ENCODE measurements at places on chromosomes 4 and X.

- DNase-seq: no peak
Measured at GRCh38 chr4:39502019-39502663, 25.1 kb downstream of the UGDH start.

GRCh38 chr4:150402871-150403272 is 179.1 kb upstream of the MAB21L2 start:
- no peak for DNase-seq

- DNase-seq: no peak
Measured at GRCh38 chrX:69900491-69900890, 149.2 kb downstream of the AWAT2 start.

DNA sequence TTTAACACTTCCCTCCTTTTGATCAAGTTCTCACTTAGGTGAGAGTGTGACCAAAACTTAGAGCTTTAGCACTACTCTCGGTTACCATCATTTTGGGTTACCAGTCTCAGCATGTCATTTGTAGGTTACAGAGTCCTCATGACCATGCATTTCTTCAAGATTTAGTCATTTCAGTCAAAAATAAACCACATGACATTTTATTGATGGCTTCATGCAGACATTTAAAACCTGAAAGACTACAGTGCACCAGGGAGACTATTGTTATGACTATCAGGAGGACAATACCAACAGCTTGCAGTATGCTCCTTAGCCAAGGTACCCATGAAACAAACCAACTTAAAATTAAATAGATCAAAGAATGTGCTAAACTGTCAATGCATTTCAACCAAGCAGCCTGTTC is 498.1 kb upstream of the FSTL5 start:
- no peak for DNase-seq

DNA sequence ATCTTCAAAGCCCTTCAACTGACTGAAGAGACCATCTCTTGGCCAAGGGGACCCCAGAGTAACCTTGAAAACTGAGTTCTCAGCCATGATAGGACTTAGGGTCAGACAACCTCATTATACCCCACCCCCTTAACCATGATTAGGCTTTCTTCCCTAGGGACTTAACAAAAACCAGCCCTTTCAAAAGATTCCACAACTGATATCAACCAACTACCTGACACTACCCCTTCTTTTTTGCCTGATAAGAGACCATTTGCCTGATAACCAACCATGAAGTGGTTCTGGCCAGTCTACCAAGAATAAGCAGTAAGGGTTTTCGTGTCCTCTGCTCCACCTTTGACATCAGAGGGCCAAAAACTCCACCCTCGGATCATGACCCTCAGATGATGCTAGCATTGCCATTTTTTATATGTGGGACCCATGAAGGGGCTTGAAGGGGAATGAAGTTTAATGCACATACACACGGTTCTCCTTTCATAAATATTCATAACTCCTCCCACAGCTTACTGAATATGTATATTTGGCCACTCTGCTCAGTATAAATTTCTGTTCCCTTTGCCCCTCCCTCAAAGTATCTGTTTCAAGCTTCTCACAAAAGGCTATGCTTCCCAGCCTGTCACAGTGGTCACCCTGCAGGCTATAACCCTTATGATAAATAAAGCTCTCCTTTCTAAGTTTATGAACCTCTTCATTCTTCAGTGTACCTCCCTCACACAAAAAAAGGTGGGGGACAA is 12.3 kb downstream of the TBCK start:
- DNase-seq: no peak

GRCh38 chr4:101237773-101238172 is 109.6 kb downstream of the PPP3CA start:
- DNase-seq: no peak

GRCh38 chr4:162791226-162791625 is 375.5 kb downstream of the NAF1 start:
- no peak for DNase-seq

DNA sequence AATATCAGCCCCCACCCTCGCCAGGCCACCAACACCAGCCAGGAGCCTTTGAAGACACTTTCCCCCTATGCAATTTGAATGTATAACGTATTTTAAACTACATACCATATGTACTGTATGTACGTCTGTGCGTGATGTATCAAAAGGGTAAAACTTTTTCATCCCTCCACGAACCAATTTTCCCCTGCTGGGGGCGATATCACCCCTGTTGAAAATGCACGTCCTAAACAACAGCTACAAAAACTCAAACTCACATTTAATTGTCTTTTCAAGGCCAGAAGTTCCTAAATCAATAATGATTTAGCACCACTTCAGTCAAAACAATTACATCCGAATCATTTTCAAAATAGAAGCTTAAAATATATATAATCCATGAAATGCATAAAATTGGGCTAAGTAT is 1.4 kb downstream of the VEGFD start:
- DNase-seq: no peak

GRCh38 chr4:19214591-19215186 is 1037.0 kb upstream of the SLIT2 start:
- DNase-seq: no peak

DNA sequence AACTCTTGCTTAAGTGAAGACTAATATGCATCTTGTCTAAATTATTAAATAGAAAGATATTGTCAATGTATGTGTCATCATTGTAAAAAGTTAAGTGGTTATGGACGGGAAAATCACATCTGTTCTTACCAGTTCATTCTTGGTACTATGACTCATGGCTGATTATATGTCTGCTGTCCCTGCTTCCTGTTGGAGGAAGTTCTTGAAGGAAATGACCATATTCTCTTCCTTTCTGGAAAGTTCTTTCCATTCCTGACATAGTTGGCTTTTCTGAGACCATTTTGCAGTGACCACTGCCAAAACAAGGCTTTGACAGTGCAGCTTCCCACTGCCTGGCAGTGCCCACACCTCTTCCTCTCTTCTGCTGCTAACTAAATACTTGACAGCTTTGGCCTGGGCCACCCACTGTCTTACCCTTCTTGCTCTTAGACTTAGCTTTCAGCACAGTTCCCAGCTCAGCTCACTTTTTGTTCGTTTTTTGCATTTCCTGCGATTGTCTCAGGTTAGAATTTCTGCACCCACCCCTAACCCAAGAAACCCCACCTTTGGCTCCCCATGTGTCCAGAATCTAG is 13.2 kb upstream of the CLDN24 start:
- DNase-seq: no peak

DNA sequence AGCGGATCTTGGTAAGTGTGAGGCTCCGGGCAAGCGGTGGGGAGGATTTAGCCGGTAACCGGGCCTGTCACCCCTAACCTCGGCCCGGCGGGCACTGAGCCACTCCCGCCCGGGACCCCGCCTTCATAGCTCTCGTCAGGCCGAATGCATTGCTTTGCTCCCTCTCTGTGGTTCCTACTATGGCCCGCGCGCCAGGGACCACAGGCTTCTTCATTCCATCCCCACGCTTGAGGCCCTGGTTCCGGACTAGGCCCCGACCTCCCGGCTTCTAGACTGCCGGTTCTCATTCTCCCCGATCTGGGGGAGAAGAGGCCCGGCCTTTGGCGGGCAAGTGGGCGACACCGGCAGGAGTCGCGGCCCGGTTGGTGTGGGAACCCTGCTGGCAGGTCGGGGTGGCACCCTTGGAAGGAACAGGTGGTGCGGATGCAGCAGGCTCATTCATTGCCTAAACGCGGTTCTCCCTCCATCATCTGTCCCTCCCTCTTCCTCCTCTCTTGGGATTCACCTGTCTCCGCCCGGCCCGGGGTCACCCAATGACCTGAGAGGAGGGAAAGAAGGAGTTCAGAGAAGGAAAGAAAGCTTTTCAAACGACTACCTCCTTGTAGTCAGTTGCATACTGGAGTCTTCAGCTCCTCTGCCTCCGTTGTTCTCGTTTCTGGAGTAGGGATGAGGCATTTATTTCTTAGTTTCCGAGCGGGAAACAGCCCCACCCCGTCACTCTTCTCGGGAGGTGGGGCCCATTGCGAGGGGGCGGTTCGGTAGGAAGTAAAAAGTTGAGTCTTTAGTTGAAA is at the start of gene NDUFC1:
Gene NDUFC1, minus strand, starts transcription at position 657 of the 791 bp plus-strand sequence. CDS start 6,679 bp downstream, outside the sequence.
- no peak for DNase-seq

DNA sequence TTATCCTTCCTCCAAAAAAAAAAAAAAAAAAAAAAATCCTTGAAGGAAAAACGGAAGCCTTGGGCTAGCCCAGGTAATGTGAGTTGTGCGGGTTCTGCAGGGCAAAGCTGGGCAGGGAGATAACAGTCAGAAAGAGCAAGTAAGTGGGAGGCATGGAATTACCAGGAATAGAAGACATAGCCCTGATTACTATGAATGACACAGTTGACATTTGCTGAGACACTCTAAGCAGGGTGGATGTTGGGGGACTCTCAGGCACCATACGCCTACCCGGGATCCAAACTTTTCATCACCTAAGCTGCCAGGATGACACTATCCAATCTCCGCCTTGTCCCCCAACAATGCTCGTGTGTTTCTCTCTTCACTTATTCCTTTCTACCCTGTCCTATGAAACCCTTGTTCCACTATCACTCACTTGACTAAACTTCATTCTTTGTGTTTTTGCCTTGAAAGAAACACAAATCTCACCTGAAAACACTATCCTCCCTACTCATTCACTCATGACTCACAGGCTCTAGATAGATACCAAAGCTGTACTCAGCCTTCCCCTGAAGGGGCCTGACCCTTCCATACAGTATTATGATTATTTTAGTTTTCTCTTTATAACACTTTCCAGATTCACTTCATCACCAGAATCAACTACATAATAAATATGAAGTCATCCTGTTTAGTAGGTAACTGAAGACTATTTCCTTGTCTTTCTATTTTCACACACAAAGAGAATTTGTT is 158.4 kb downstream of the INPP4B start:
- no peak for DNase-seq
